Heart left ventricle (tissue), 16 donors: ENCODE measurements at places on chromosomes 6 and 20. TPM values are rescaled to one million over a fixed set of nuclear protein-coding genes. Genes with fewer than 3 reads are reported as not detected.

DNA sequence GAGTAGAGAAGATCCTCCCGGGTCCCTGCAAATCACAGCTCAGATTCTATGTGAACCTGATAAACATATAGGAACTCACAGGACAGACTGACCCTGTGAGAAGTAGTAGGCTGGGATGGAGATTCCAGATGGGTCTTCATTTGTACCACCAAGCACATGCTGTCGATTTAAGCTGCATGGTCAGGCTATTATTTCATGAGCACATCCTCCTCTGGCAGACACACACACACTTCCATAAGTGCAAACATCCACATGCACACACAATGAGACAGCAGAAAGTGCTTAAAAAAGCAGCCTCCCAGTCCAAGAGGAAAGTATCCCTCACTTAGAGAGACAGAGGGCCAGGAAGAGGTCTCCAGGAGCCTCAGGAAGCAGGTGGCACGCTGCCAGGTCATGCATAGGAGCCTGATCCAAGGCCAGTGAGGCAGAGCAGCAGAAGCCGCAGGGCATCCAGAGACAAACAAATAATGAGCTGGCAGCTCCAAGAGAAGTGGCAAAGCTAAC lies 131.8 kb downstream of the UNC5CL start:
- no peak for DNase-seq

DNA sequence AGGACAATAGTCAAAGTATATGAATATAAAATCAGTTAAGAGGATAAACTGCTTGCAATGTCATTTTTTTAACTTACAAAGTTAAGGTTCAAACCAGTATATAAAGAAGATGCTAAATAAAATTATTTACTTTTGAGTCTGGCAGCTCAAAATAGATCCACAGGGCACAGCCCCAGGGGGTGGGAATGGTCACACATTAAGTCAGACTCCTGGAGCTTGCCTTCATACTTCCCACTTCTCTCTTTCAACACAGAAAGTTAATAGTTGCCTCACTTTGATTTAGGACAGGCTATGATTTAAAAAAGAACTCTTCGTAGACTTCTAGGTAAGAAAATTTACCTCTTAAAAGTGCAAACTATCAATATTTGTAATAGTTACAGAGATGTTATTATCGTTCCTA lies 158.3 kb upstream of the RUNX2 start:
- DNase-seq, result no peak

Gene CCNC
- 17.8 TPM for total RNA-seq

- DNase-seq, result no peak
Observed at GRCh38 chr20:32642257-32643046, 31.3 kb downstream of the C20orf203 start.

DNA sequence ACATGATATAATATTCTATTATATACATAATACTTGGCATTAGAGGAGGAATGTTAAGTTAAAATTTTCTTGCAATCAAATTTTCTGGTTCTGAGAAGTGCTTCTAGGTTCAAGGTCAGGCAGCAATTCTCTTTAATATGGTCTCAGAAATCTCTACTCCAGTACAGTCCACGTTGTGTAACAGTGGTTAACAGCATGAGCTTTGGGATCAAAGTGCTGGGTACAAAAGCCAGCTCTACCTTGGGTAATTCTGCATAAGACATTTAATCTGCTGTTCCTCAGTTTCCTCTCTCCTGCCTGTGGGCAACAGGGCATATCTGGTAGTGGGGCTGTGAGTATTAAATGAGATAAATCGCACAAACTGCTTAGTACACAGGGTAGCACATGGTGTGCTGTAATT lies 437.8 kb downstream of the CDC5L start:
- no peak for DNase-seq

Gene TCP11
- total RNA-seq, result not detected

DNA sequence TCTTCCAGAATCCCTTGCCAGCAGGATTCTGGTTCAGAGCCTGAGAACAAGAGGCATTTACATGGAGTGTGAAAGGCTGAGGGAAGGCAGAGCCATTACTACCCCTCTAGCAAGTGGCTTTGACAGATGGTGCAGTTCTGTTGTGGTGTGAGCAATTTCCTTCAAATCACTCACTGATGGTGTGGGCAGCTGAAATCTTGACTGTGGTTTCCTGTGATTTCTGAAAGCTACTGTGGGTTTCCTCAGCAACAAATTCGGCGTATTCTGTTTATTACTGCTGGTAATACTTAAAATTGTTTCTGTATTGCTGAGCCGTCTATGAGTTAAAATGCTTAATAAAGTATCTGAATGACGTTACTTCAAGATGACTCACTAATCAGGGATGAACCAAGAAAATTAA lies 181.5 kb upstream of the TCF21 start:
- DNase-seq, result no peak

DNA sequence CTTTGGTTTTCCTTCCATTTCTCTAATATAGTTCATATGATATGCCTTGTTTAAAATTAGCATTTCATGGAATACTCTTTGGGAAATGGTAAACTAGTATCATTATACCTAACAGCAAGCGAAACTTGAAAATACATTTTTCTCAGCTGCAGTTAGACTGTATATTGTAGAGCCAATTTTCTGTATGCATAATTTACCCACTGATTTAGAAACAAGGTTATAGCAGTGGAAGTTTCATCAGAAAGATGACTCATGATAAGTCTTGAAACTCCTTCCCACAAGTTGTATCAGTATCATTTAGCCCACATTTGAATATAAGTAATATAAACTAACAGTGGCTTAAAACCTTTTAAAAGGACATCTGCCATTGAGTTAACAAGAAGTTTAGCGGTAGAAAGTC lies 164.8 kb upstream of the BMP5 start:
- DNase-seq, result no peak

GRCh38 chr6:137175868-137176245 lies 2.4 kb upstream of the IL22RA2 start:
- DNase-seq, result no peak

Gene C6orf163
- total RNA-seq, result 2.1 TPM

Gene NOL4L
- total RNA-seq, result 7.2 TPM

Gene ARHGAP40
- not detected for total RNA-seq

DNA sequence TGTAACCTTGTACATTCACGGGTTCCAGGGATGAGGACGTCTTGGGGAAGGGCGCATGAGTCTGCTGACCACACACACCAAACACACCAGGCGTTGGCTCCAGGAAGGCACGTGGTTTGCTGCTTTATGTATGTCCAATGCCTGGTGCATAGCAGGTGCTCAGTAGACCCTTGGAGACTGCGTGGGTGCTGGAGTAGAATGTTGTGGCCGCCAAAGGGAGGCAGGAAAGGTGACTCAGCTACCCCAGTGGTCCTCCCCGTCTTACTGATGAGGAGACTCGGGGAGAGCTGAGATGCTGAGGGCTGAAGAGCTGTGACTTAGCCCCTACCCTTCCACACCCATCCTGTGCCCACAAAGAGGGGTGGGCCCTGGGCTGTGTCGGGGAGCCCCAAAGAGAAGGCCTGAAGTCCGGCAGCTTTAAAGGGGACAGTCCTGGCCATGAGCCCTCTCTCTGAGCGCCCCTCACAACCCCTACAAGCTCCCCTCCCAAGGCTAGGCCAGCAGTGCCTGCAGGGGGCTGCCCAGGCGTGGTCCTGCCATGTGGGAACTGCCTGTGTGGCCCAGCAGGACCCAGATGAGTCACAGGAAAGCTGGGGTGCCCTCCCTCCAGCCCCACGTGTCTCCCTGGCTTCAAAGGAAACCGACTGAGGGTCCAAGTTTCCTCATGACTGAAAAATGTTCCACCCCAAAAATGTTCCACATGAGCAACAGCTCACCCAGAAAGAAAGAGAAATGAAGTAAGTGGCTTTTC lies 28.0 kb upstream of the PTGIS start:
- DNase-seq, result peak; percentile 56

- DNase-seq, result no peak
Observed at GRCh38 chr20:24751551-24751950, 197.5 kb upstream of the CST7 start.

Gene GSTA3
- not detected for total RNA-seq

DNA sequence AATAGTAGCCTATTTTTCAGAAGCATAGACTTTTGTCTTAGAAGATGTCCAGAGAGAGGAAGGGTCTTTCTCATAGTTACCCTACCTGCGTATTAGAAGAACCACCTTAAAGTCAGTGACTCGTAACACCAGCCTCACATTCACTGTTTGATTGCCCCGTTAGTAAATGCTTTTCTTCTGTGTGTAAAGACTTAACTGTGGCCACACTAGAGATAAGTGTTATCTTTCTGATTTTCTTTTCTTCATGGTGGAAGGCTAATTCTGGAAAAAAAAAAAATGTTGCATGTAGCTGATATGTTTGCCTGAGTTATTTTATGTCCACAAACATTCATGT lies 83.9 kb downstream of the SAMD3 start:
- DNase-seq, result no peak

Gene CLPSL1
- not detected for total RNA-seq

Gene HTR1B
- total RNA-seq, result not detected

GRCh38 chr6:152821525-152821924 lies 70.9 kb downstream of the VIP start:
- DNase-seq, result no peak

- no peak for DNase-seq
Observed at GRCh38 chr20:63172726-63173125, 43.2 kb downstream of the YTHDF1 start.

DNA sequence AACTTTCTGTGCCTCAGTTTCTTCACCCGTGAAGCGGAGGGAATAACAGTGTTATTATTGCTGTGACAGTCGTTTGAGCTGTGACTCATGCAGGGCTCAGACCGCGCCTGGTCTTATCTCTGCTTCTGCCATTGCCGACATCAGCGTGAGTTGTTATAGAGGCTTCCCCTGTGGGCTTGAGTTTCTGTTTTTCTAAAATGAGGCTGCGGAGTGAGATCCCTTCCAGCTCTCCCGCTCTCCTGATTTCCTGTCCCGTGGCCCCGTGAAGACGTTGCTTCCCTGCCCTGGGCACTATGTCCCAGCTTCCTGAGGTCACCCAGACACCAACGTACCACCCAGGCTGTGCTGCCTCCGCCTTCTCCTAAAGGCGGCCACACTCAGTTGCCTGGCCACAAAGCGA lies 278.5 kb downstream of the BMP7 start:
- DNase-seq, result no peak

DNA sequence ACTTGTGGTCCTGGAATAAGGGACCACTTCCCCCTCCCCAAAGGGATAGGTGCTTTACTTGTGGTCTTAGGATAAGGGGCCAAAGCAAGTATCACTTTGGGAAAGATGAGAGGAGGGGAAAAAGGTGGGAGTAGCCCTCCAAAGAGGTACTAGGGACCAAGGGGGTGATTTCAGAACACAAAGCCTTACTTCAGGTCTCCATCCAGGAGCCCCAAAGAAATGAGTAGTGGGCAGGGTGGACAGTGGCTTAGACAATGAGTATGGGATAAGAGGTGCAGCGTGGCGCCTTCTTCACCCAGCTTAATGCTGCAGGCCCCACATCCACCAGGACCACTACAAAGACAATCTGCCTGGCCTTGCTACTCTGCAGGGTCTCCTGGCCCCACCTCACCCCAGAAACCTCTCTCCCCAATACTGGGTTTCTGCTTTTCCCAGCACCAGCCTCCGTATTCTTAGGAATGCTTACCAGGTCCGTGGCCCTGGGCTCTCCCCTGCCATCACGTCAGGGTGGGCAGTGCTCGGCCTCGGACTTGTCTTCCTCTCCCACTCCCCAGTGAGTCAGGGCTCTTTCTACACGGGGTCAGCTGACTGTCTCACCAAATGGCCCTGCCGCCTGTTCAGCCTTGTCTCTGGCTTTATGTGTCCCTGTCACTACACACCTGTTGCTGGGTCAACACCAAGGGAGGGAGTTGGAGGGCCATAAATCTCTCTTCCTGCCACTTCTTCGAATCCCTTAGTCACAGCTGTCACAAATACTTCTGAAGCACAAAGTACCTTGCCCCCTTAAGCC lies 3.1 kb downstream of the NNAT start:
- no peak for DNase-seq

Gene C6orf52
- not detected for total RNA-seq

DNA sequence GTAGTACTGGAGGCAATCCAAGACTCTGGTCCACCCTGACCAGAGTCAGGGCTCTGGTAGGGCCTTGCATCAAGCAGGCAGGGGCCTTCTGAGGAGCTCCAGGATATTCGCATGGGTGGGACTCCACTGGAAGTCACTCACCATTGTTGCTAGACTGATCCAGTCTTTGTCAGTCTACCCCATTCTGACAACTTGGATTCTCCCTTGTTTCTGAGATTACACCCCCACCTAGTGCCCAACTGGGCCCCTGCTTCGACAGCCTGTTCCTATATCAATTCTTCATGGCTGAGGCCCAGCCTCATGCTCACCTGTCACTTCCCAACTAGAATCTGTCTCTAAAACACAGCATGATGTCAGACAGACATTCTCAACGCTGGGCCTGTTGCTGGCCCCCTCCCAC lies 5.2 kb downstream of the SLC35D3 start:
- no peak for DNase-seq

- no peak for DNase-seq
Observed at GRCh38 chr20:62347445-62347844, 19.7 kb downstream of the LAMA5 start.

GRCh38 chr20:19348582-19348981 lies 136.1 kb downstream of the SLC24A3 start:
- DNase-seq, result no peak

- DNase-seq, result no peak
Observed at GRCh38 chr6:93927731-93928130, 508.4 kb upstream of the EPHA7 start.

GRCh38 chr6:147392917-147393625 lies 115.4 kb upstream of the SAMD5 start:
- no peak for DNase-seq
